ENCODE measurements at places on chromosomes 1 and 21. TPM values are rescaled to one million over a fixed set of nuclear protein-coding genes. Genes with fewer than 3 reads are reported as not detected.

Gene TRIM63
- polyA plus RNA-seq: 184 TPM

Gene MTARC2
- polyA plus RNA-seq: 26.3 TPM

Gene TEDDM1
- polyA plus RNA-seq: not detected

Gene MMEL1
- 1.7 TPM for polyA plus RNA-seq

Gene PIK3C2B
- 13.3 TPM for polyA plus RNA-seq

Gene FAM167B
- 6.5 TPM for polyA plus RNA-seq

Gene HHIPL2
- 0.57 TPM for polyA plus RNA-seq

Gene EIF4G3
- 17.9 TPM for polyA plus RNA-seq

Gene IRF6
- 22.6 TPM for polyA plus RNA-seq

Gene NUDT17
- polyA plus RNA-seq: 5.8 TPM

Gene LCE2B
- polyA plus RNA-seq: not detected

Gene FAM72C
- 0.14 TPM for polyA plus RNA-seq

Gene DCAF6
- 124 TPM for polyA plus RNA-seq

Gene CD2
- polyA plus RNA-seq: 0.59 TPM

Gene OBSCN
- polyA plus RNA-seq: 234 TPM

Gene ATF6
- 5.7 TPM for polyA plus RNA-seq

Gene KIAA0040
- polyA plus RNA-seq: 7.5 TPM

Gene DPT
- 77.0 TPM for polyA plus RNA-seq

Gene SMIM1
- 243 TPM for polyA plus RNA-seq

Gene OR2T35
- not detected for polyA plus RNA-seq

Gene DMRTA2
- polyA plus RNA-seq: 0.05 TPM

Gene ZNF697
- polyA plus RNA-seq: 4.3 TPM

Gene JTB
- 143 TPM for polyA plus RNA-seq

Gene TEX50
- not detected for polyA plus RNA-seq

Gene HIVEP3
- 6.5 TPM for polyA plus RNA-seq

Gene SLC27A3
- polyA plus RNA-seq: 26.5 TPM

Gene RAD54L
- polyA plus RNA-seq: 0.16 TPM

Gene SPRR1B
- polyA plus RNA-seq: not detected

Gene FCGR2B
- 3.3 TPM for polyA plus RNA-seq

Gene LCE1B
- not detected for polyA plus RNA-seq

Gene CYYR1
- polyA plus RNA-seq: 18.6 TPM

Gene UBE4B
- 24.1 TPM for polyA plus RNA-seq

Gene PRAMEF8
- not detected for polyA plus RNA-seq

Gene GRIK3
- polyA plus RNA-seq: 1.6 TPM

Gene SSX2IP
- polyA plus RNA-seq: 7.7 TPM

Gene FTCD
- 1.00 TPM for polyA plus RNA-seq

Gene FCAMR
- polyA plus RNA-seq: not detected

Gene AKR7A3
- polyA plus RNA-seq: 0.20 TPM

Gene ACKR1
- polyA plus RNA-seq: 13.1 TPM

Gene SLC9C2
- 0.09 TPM for polyA plus RNA-seq

Gene PGM1
- polyA plus RNA-seq: 96.2 TPM

Gene FCMR
- 0.81 TPM for polyA plus RNA-seq

Gene SMYD3
- 6.8 TPM for polyA plus RNA-seq

Gene KCNA2
- polyA plus RNA-seq: 0.48 TPM

Gene DCDC2B
- 0.05 TPM for polyA plus RNA-seq

Gene PTGER3
- polyA plus RNA-seq: 1.3 TPM

Gene VWA1
- polyA plus RNA-seq: 17.3 TPM
